ENCODE measurements at places on chromosomes 7 and 10.

DNA sequence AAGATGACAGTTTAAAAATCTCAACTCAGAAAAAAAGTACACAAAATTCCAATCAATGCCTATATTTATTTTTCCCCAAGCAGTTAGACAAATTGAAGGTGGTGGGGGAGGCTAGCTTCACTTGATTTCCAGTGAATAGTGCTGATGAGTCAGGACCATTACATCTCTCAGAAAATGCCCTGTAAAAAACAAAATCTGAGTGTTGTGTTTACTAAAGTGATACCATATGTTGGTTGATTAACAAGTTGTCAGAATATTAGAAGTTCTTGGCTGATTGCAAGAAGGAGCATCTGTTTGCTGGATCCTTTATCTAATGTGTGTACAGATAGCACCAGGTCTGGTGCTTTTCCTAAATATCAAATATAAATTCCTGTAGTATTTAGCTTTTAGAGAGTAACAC is 31.3 kb upstream of the KIAA1217 start:
- no peak for DNase-seq

DNA sequence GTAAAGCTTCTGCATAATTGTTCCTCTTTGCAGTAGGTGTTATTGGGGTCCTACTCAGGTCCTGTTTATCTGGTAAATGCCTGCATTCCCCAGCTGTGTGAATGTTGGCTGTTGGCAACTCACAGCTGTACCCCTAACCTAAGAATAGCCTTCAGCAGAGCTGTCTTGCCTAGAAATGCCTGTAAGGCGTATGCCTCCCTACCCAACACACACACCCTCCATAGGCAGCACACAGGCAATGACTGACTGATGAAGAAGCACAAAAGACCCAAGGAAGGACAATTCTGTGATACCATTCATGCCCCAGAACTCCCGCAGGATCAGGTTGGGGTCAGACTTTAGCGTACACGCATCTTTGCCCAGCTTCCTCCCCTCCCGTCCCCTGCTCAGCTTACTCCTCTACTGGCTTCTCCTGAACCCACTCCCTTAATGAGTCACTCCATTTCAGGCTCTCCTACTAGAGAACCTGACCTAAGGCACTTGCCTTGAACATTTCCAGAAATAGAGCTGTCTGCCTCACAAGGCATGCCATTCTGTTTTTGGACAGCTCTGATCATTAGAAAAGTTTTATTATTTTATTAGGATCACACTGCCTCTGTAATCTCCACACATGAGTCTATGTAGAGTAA is 99.2 kb upstream of the PIK3CG start:
- no peak for DNase-seq

DNA sequence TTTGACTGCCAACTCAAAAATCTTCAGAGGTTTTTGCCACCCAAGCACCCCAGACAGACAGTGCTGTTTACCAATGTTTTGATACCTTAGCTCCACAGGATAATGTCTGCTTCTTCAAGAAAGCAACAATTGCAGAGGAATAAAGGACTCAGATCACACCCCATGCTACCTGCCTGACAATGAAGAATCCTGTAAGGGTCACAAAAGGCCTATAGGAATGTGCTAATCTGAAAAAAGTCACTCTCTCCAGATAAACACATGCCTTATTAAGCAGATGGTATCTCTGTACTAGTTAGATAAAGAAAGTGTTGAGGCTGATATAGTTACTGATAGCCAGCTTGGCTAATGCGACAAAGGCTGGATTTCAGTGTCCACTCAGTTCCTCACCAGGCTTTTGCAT is 1076.7 kb upstream of the SORCS1 start:
- no peak for DNase-seq

- no peak for DNase-seq
These were observed 2.7 kb downstream of the NKX1-2 start for GRCh38 chr10:124446830-124447750.

DNA sequence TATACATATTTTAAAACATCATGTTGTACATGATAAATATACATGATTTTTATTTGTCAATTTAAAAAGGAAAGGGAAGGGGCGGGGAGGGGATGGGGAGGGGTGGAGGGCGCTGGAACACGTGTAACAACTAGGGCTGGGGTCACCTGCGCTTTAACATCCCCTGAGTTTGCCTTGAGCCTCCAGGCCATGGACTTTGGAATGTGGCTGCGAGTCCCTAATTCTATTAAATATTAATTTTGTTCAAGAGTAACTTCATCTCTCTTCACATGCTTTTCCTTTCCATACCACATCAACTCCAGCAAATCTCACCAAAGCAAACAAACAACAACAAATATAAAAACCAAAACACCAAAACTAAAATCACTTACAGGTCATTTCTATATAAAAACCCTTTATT is 10.6 kb downstream of the IFIT5 start:
- DNase-seq: no peak

DNA sequence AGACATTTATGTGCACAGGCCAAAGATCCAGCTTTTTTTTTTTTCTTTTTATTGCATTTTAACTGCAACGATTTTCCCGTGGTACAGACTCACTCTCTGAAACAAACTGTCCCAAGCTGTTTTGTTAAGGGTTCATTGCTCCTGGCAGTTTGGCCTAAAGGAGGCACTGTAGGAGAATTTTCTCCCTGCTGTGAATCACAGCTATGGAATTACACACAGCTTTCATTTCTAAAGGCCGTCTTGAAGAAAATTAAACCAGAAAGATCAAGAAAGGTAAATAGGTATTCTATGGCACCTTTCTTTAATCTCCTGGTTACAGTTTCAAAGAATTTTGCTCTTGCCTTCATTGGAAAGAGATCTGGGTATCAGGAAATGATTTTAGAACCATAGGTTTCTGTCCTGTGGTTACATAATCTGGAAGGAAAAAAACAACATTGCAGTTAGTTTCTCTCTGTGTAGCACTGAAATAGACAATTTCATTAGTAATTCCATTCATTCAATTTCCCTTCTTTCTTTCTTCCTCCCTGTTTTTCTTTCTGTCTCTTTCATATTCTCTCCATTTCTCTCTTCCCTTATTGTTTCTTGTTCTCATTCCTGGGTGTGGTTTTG is 51.2 kb downstream of the PDK4 start:
- no peak for DNase-seq

DNA sequence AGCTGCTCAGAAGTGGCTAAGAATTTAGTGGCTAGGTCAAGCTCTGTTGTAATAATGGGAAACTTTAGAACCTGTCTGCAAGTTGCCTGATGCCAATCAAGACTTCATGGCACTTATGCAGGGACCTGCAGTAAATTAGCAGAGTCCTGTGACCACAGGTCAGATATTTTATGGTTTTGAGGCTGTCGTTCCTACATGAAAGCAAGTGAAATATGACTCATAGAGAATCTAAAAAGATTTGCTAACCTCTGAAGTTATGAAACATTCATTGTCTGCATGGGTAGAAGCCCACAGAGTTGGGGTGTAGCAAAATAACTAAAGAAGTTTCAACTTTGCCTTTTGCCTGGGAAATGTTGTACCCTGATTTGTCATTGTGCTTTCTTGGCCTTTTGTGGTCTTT is 32.3 kb downstream of the SLC39A12 start:
- DNase-seq: no peak

GRCh38 chr7:92613214-92613613 is 23.0 kb upstream of the FAM133B start:
- DNase-seq: no peak

- DNase-seq: no peak
These were observed 406.3 kb downstream of the GFRA1 start for GRCh38 chr10:115866691-115867090.

DNA sequence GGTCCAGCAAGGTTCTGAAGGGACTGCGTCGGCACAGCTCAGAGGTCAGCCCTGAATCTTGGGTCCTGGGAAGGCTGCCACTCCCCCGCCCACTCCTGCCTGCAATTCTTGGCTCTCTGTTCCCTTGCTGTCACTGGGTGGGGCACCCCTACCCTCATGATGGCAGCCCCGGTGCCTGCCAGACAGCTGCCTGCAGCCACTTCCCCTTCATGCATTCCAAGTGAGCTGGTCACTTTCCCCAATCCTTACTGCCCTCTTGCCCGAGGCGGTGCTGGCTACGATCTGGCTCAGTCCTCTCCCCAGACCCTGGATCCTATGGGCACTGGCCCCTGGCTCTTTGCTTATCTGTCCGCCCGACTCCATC is 14.2 kb downstream of the MYL10 start:
- DNase-seq: no peak

DNA sequence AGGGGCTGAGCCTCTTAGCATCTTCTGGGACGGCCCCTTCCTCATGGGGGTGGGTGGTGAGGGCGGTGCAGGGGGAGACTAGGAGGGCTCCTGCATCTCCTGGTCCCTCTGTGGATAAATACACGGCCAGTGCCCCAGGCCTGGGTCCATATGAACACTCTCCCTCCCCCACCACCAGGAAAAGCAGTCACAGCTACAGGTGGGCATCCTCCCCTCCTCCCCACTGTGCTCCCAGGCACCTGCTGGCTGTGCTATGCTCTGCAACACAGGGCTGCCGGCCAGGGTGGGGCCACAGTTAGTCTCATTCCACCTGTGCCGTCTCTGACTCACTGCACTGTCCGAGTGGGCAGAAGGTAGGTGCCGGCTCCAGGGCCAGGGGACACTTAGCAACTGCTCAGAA is 87.3 kb upstream of the INSIG1 start:
- DNase-seq: no peak
